ENCODE measurements at places on chromosomes 1 and 21. TPM values are rescaled to one million over a fixed set of nuclear protein-coding genes. Genes with fewer than 3 reads are reported as not detected.
A peak's percentile ranks its signal among the peaks of the same experiment; 100 is the strongest.

Gene SV2A
- 20.3 TPM for total RNA-seq

Gene GSTM5
- 2.1 TPM for total RNA-seq

Gene CLEC20A
- total RNA-seq, result under 0.01 TPM

Gene UBXN10
- under 0.01 TPM for total RNA-seq

Gene UBIAD1
- total RNA-seq, result 10.5 TPM

Gene LCE1C
- not detected for total RNA-seq

Gene TLCD4
- 2.4 TPM for total RNA-seq

Gene BGLAP
- total RNA-seq, result 2.2 TPM

Gene SNX7
- 78.9 TPM for total RNA-seq

Gene SELL
- under 0.01 TPM for total RNA-seq

- no peak overlapping the region for H3K4me3 ChIP-seq
- H3K36me3 ChIP-seq, result peaks cover 5% of the 10 kb centered on the region
- H3K27me3 ChIP-seq, result no peaks in the 10 kb centered on the region
- H3K27ac ChIP-seq, result no peak overlapping the region
- no peak for DNase-seq
- peaks cover 5% of the 10 kb centered on the region for H3K4me1 ChIP-seq
Observed at GRCh38 chr1:77688939-77689338, 6.5 kb upstream of the ZZZ3 start.

DNA sequence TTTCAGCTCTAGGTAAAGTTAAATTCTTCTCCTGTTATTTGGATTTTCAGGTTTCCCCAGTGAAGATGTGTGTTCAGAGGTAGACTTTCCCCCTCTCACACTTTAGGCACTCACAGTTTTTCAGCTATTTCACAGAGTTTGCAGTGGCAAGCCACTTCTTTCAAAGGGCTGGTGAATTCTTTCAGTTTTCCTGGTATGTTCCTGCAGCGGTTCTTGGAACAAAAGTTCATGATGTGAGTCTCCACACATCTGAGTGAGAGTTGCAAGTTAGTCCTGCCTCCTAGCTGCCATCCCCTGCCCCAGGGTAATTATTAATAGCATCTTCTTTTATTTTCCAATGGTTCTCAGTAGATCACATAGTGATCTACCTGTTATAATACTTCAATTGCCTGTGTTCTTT is 27.3 kb upstream of the CD84 start:
- no peaks in the 10 kb centered on the region for H3K4me1 ChIP-seq
- peaks cover 3% of the 10 kb centered on the region for H3K27me3 ChIP-seq
- no peak for DNase-seq
- H3K36me3 ChIP-seq, result no peaks in the 10 kb centered on the region
- no peak overlapping the region for H3K4me3 ChIP-seq

GRCh38 chr1:7223334-7224080 is 438.3 kb downstream of the CAMTA1 start:
- H3K27me3 ChIP-seq, result no peaks in the 10 kb centered on the region
- peak overlapping the region; percentile 72 for H3K27ac ChIP-seq
- H3K4me3 ChIP-seq, result no peak overlapping the region

DNA sequence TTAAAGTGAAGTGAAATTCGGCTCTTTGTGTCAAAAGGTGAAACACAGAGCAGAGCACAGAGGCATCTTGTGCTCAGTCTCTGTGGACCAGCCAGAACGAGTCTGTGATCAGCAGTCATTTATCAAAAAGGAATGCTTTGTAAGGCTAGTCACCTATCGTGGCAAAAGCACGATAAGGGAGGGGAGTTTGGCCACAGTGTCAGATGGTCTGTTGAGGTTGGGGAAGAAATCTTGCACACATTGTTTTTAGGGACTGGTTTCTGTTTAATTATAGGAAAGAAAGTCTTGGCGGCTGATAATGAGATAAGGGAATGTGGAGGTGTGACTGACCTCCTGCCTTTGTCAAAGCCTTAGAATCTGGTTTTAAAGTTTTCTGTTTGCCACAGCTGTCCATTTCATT is 58.2 kb upstream of the KIAA1614 start:
- H3K27ac ChIP-seq, result no peak overlapping the region
- no peaks in the 10 kb centered on the region for H3K4me1 ChIP-seq
- no peak for DNase-seq

DNA sequence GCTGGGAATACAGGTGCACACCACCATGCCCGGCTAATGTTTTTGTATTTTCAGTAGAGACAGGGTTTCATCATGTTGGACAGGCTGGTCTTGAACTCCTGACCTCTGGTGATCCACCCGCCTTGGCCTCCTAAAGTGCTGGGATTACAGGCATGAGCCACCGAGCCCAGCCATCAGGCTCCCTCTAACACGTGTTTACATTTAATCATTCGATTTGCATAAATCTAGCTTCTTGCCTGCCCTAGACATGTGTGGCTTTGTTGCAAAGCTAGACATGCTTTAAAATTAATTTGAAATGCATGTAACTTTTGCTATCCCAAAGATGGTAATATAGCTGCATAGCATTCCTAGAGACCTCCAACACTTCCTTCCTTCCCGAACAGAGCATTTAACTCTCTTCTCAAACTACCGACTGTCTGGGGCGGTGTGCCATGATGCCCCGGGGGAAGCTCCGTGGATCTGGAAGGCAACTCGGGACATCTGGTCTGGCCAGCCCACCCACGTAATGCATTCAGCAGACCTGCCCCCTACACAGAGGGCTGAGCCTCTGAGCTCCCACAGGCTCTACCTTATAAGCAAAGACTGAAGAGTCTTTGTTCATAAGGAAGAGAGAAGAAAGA is 34.6 kb upstream of the NID1 start:
- H3K4me3 ChIP-seq, result no peak overlapping the region
- H3K27ac ChIP-seq, result no peak overlapping the region
- H3K36me3 ChIP-seq, result no peaks in the 10 kb centered on the region
- H3K4me1 ChIP-seq, result no peaks in the 10 kb centered on the region
- peaks cover 10% of the 10 kb centered on the region for H3K27me3 ChIP-seq

GRCh38 chr1:235918465-235918864 is 51.8 kb upstream of the LYST start:
- no peak overlapping the region for H3K4me3 ChIP-seq
- no peaks in the 10 kb centered on the region for H3K36me3 ChIP-seq
- no peaks in the 10 kb centered on the region for H3K27me3 ChIP-seq
- DNase-seq, result no peak
- peaks cover 50% of the 10 kb centered on the region for H3K4me1 ChIP-seq

DNA sequence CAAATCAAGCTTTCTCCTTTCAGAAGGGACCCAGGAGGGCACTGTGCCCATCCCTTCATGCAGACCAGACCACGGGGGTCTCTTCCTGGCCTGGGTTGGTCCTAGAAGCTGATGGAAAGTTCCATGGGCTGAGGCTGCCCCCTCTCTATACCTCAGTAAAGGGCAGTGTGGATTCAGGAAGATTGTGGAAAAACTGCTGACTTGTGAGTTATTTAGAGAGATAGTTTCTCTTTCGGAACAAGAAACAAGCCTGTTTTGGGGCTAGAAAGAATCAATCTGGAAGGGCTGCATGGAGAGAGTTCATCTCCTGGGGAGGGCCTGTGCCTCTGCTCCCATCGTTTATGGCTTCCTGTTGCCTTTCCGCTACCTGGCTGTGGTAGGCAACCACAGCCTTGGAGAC is 803 bp downstream of the CHIT1 start:
- H3K4me1 ChIP-seq, result no peaks in the 10 kb centered on the region
- H3K4me3 ChIP-seq, result no peak overlapping the region
- DNase-seq, result peak; percentile 25
- H3K36me3 ChIP-seq, result no peaks in the 10 kb centered on the region
- peaks cover 47% of the 10 kb centered on the region for H3K27me3 ChIP-seq

DNA sequence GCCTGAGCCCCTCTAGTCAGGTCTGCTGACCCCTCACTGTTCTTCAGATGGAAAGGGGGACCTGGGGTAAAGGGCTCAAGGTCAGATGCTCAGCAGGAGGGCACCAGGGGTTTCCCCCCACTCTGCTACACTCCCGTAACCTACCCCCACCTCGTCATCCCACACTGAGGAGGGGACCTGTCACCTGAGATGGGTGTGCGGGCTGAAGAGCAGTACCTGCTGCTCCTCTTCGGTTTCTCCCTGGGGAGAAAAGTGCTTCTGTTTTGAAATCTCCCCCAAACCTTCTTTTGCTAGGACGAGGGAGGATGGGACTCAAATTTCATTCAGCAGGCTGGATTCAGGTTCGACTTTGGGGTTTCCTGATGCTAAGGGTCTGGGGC is 65.2 kb downstream of the SYT2 start:
- no peak overlapping the region for H3K27ac ChIP-seq
- peaks cover 78% of the 10 kb centered on the region for H3K27me3 ChIP-seq
- H3K36me3 ChIP-seq, result no peaks in the 10 kb centered on the region
- H3K4me3 ChIP-seq, result no peak overlapping the region
- H3K4me1 ChIP-seq, result no peaks in the 10 kb centered on the region

GRCh38 chr1:181503171-181503810 is 20.0 kb downstream of the CACNA1E start:
- H3K36me3 ChIP-seq, result no peaks in the 10 kb centered on the region
- DNase-seq, result no peak
- no peak overlapping the region for H3K4me3 ChIP-seq
- H3K27me3 ChIP-seq, result no peaks in the 10 kb centered on the region
- no peak overlapping the region for H3K27ac ChIP-seq

DNA sequence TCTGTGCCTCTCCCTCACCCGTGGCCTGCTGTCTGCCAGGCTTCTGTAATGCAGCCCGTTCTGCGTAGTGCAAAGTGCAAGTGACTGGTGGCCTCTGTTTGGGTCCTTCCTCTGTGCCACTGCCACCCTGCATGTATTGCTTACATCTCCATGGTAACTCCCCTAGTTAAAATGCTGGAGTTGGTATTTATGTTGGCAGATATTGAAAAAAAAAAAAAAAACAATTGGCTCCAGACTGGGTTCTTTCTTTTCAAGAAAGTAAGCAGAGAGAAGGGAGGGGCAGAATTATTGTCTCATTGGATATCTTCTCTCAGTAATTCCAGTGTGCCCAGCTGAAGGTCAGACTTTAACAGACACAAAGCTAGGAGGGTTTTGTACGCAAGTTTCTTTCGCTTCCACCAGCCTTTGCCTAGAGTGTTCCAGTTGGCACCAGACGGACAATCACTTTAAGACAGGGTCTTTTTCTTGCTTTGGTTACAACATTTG is 242.3 kb downstream of the PBX1 start:
- no peak overlapping the region for H3K4me3 ChIP-seq
- no peaks in the 10 kb centered on the region for H3K27me3 ChIP-seq
- no peak for DNase-seq
- H3K36me3 ChIP-seq, result no peaks in the 10 kb centered on the region
- no peak overlapping the region for H3K27ac ChIP-seq

GRCh38 chr1:209710847-209711246 is 6.2 kb downstream of the HSD11B1 start:
- H3K4me3 ChIP-seq, result no peak overlapping the region
- H3K27ac ChIP-seq, result no peak overlapping the region
- no peaks in the 10 kb centered on the region for H3K36me3 ChIP-seq
- H3K27me3 ChIP-seq, result no peaks in the 10 kb centered on the region

DNA sequence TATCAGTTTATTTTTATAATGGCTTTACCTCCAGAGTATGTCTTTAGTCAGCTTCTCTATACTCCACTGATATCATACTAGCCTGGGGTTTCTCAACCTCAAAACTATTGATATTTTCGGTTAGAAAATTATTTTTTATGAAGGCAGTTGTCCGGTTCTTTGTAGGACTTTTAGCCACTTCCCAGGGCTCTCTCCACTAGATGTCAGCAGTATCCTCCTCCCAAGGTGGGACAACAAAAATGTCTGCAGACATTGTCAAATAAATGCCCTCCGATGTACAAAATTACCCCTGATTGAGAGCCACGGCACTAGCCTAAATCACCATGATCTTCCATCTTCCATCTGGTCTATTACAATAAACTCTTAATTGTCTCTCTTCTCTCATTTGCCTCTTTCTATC is 4.1 kb upstream of the GRIK1 start:
- H3K4me1 ChIP-seq, result no peaks in the 10 kb centered on the region
- no peak for DNase-seq
- H3K36me3 ChIP-seq, result no peaks in the 10 kb centered on the region
- H3K4me3 ChIP-seq, result no peak overlapping the region
- H3K27me3 ChIP-seq, result peaks cover 28% of the 10 kb centered on the region

- H3K4me3 ChIP-seq, result no peak overlapping the region
- no peaks in the 10 kb centered on the region for H3K36me3 ChIP-seq
- DNase-seq, result peak; percentile 54
- H3K27ac ChIP-seq, result no peak overlapping the region
- no peaks in the 10 kb centered on the region for H3K4me1 ChIP-seq
Observed at GRCh38 chr1:14826172-14826636, 227.7 kb downstream of the KAZN start.

GRCh38 chr1:98985687-98986086 is 19.0 kb downstream of the PLPPR5 start:
- no peak for DNase-seq
- H3K4me1 ChIP-seq, result no peaks in the 10 kb centered on the region
- H3K27ac ChIP-seq, result no peak overlapping the region
- H3K27me3 ChIP-seq, result no peaks in the 10 kb centered on the region
- no peaks in the 10 kb centered on the region for H3K36me3 ChIP-seq
- H3K4me3 ChIP-seq, result no peak overlapping the region

DNA sequence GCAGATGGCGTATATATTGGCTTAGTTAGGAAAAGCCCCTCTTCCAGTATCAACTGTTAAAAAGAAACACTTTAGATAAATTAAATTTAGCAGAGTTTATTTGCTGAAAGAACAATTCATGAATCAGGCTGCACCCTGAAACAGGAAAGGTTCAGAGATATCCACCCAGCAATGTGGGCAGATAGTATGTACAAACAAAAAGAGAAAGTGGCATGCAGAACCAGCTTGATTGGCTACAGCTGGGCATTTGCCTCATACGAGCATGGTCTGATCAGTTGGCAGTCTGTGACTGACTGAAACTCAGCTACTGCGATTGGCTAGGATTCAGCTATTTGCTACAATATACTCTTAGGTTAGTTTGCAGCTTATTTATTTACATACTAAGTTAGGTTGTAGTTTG is 98.2 kb downstream of the ZC3H11B start:
- H3K36me3 ChIP-seq, result no peaks in the 10 kb centered on the region
- no peak overlapping the region for H3K4me3 ChIP-seq
- DNase-seq, result no peak
- no peaks in the 10 kb centered on the region for H3K27me3 ChIP-seq
- H3K27ac ChIP-seq, result no peak overlapping the region

Data from osteoblast (primary cell).